ENCODE measurements at places on chromosomes 16 and 17.
A peak's percentile ranks its signal among the peaks of the same experiment; 100 is the strongest.

DNA sequence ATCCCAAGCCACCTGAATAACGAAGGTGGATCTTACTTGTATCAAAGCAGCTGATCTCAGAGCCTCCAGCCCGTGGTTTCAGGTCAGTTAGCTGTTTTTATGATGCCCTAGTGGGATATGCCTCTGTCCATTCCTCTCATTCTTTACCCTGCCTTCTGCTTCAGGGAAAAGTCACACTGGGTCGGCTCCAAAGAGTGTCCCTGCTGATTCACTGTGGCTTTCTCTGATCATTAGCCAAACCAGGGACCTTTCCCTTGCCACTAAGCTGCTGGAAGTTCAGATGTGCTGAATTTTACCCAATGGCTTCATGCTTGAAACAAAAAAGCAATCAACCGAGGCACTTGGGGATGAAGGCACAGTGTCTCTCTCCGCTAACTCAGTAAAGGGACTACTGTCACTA is 170.2 kb upstream of the SALL1 start:
- no peak for DNase-seq

GRCh38 chr17:50244771-50245170 is 29.5 kb upstream of the TMEM92 start:
- no peak for DNase-seq

- no peak for DNase-seq
Observed at GRCh38 chr16:88131256-88131655, 180.0 kb downstream of the BANP start.

DNA sequence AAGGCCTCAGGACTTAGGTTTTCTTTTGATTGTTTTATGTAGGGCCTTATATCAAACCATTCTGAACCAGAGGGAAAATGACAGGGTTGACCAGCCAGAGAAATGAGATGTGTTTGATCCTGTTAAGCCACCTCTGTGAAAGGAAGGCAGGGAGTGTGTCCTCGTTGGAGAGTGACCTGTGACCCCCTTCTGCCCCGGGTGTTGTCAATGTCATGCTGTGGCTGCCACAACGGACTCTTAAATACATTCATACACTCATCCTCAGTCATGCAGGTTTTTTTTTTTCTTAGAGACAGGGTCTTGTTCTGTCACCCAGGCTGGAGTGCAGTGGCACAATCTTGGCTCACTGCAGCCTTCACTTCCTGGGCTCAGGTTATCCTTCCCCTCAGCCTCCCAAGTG is 6.1 kb downstream of the MYCBPAP start:
- no peak for DNase-seq

- DNase-seq = peak; percentile 1
Observed at GRCh38 chr16:50121721-50122445, 31.2 kb upstream of the TENT4B start.

DNA sequence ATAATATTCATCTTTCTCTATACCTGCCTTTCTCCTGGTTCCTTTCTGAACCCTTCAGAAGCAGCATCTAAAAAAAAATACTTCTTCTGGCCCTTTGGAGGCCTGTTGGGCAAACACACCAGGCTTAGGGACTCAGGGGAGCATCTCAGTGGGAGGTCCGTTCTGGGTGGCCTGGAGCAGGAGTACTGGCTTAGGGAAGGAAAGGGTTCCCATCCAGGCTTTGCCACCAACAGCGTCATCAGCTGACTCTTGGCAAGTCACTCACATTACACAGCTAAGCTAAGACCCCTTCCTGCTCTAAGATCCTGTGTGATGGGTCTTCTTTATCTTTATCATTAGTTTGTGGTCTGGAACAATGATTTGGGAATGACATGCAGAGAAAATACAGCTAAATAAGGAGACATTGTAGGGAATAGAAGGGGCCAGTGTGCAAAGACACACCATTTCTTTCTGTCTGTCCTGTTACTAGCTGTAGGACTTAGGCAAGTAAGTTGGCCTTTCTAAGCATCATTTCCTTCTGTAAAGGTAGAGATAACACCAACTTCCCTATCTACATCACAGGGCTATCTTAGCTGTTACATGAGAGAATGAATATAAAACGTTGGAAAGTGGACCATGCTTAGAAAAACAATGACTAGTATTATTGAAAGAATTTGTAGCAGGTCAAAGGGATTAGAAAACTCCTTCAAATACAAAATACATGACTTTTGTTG is 9.9 kb downstream of the PCTP start:
- DNase-seq = no peak

- no peak for DNase-seq
Observed at GRCh38 chr17:32287804-32288511, 22.3 kb downstream of the RHBDL3 start.

- no peak for DNase-seq
Observed at GRCh38 chr17:35191001-35191695, 3.0 kb downstream of the SLC35G3 start.

- DNase-seq = no peak
Observed at GRCh38 chr16:15538507-15538906, 104.1 kb downstream of the BMERB1 start.

- DNase-seq = no peak
Observed at GRCh38 chr17:65771704-65772103, 210.3 kb upstream of the AXIN2 start.
